GM12864 (cell line): ENCODE measurements at places on chromosomes 7 and 10.
A peak's percentile ranks its signal among the peaks of the same experiment; 100 is the strongest.

DNA sequence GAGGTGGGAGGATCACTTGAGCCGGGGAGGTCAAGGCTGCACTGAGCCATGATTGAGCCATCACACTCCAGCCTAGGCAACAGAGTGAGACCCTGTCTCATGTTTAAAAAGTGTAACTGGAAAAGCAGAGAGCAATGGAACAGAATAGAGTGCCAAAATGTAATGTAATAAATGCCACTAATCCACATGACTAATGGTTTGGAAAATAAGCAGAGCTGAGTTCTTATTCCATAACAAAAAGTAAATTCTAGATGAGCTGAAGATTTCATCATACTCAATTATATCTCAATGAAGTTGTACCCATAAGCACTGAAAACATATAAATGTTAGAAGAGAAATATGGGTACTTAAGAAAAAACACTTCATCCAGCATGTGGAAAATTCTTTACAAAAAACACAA is 132.6 kb downstream of the USP6NL start:
- DNase-seq, result no peak

- DNase-seq, result no peak
Observed at GRCh38 chr7:147535701-147536111, 1054.9 kb upstream of the C7orf33 start.

DNA sequence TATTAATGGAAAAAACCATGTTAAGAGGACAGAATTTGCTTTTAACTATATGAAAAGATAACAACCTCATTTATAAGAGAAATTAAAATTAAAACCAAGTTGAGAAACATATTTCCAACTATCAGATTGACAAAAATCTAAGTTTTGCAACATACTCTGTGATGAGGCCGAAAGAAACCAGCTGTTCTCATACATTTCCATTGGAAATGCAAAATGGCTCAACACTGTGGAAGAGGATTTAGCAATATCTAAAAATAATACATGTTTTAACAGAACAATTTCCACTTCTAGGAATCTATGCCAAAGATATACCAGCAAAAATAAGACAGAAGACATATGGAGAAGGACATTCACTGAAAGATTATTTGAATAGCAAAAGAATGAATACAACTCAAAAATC is 268.8 kb downstream of the DYNC1I1 start:
- no peak for DNase-seq

- DNase-seq, result no peak
Observed at GRCh38 chr7:110590415-110590814, 500.5 kb upstream of the LRRN3 start.

DNA sequence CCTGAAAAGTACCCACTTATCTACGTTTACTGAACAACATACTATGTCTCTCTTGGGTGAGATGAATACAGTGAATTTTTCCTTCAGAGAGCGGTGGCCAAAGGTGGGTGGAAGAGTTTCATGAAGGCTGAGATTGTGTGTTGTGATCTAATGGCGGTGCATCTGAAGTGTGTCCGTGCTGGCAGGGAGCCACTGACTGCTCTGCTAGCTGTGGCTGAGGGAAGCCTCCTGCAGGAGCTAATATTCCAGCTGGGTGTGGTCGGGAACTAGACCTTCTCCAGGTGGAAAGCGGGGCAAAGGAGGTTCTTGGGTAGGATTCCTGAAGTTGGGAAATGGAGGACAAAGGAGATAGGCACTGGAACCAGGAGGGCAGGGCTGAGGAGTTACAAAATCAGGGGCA is 69.2 kb upstream of the GRB10 start:
- no peak for DNase-seq

DNA sequence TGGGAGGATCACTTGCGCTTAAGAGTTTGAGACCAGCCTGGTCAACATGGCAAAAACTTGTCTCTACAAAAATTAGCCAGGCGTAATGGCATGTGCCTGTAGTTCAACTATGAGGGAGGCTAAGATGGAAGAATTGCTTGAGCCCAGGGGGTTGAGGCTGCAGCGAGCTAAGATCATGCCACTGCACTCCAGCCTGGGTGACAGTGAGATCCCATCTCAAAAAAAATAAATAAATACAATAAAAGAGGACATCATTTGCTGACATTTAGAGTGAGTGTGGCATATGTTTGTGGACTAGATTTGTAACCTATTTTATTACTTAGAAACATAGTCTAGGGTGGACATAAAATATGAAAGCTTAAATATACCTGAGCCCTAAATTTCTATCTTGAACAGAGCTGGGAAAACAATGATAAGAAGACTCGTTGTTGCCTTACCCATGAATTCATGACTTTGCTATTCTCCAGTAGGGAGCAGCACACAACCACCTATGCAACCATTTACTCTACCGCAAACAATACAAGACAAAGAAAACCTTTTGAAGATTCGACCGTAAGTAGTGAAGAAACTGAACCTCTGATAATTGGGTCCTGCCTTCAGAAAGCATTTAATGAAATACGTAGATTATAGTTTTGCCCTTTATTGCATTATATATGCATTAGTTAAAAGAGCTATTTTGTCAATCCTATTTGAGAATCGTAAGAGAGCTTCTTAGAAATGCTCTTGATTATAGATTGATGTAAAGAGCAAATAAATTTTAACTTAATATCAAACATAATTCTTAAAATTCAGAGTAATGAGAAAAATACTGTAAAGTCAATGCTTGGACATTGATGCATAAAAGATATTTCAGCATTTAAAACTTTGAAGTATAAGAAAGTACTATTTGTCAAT is 83.5 kb downstream of the GNAT3 start:
- DNase-seq, result no peak

DNA sequence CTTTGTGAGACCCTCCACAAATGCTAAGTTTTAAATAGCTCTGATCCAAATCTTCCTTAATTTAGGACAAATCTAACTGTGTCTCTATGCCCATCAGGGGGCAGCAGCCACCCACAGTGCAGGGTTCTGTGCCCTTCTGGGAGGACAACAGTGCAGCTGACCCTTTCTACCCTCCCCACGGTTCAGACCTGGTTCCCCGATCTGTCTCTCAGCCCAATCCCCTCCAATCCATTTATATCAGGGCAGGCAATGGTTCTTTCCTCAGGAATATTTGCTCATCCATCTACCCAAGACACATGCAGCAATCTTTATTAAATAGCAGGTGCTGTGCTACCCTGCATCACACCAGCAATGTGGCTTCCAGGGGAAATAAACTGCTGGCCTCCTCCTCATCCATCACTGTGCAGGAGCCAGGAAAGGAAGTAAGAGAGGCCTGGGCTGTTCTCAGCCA is 4.0 kb upstream of the RBM28 start:
- no peak for DNase-seq

DNA sequence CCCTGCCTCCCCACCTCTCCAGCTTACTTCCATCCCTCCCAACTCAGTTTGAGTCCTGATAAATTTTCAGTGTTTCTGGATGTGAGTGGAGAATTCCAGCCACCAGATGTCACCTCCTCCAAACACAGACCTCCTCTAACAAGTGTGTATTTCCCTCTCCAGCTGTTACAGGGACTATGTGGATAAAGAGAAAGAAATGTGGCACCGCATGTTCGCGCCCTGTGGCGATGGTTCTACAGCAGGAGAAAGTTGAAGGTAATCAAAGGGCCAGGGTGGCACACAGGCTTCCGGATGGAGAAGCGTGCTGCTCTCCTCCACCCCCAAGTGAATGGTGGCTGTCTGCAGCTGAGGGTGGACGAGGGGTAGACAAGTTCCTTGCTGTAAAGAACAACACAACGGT is 14.7 kb downstream of the FKBP6 start:
- DNase-seq, result no peak

DNA sequence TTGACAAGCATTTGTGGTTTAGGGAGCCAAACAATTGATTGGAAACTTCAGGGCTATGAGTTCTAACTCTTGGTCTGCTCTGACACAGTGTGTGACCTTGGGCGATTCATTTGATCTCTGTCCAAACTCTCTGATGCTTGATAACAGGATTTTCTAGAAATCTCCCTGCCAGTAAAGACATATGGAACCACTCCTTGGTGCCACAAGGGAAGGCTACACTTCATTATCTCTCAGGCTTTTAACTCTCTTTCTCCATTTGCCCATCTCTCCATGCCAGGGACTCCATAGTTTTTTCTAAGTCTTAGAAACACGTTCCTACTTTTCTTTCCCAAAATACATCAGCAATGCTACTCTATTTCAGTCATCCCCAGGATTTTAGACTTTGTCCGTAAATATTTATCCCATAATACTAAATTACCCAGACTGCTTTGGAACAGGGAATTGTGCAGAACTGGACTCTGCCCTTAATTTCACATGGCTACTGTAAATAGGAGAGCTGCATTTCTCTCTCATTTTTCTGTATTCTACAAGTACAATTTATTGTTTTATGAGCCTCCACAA is 488.2 kb downstream of the SUGCT start:
- no peak for DNase-seq

DNA sequence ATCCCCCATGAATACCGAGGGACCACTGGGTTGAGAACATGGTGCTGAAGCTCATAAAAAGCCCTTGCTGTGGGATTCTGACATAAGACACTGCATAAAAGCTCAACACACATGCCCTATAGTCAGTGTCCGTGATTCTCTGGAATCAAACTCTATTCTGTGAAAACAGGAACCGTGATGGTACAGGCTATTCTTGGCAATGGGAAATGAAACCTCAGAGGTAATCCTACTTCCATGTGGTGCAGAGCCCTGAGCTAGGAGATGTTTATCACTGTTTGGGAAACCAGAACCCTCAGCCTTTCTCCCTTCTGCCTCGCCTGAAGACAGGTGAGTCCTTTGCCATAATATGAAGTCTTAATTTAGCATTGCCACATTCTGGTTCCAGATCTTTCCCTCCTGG is 80.8 kb upstream of the PRSS1 start:
- no peak for DNase-seq

- DNase-seq, result no peak
Observed at GRCh38 chr10:126119599-126119998, 223.2 kb downstream of the FANK1 start.

GRCh38 chr7:95843286-95843685 is 70.9 kb downstream of the DYNC1I1 start:
- DNase-seq, result no peak

DNA sequence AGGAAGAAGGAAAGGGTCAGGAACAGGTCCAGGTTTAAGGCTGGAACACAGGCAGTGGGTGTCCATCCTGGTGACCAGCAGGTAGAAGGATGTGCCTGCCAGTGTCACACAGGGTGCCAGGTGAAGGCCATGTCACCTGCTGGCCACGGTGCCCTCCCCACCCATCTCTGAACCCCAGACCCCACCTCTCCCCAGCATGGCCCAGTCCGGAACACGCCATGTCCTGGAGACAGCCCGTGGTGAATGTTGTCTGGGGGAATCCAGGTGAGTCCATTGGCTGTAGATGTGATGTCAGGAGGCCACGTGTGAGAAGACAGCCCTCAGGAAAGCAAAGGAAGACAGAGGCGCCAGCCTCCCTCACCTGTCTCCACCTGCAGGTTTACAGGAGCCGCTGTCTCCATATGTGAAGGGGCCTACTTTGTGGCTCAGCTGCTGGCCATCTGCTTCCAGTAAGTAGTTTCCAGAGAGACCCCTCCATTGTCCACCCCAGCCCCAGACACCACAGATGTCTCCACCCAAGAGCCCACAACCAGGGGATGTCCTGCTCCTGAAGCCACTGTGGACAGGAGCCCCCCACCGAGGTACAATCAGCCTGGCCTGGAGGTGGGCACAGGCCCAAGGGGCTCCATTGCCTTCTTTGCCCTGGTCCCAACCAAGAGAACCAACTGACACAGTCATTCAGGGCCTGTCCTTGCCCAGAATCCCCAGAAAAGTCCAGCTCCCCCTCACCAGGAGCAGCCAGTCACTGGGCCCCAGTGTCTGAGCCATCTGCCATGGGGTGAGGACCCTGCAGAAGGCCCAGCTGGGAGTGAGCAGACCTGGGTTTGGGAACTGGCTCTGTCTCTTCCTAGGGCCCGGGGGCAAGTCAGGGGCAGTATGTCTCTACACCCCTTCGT is 20.7 kb downstream of the TMEM72 start:
- no peak for DNase-seq

- peak; percentile 89 for DNase-seq
Observed at GRCh38 chr7:5231811-5232484, 41.9 kb downstream of the WIPI2 start.

DNA sequence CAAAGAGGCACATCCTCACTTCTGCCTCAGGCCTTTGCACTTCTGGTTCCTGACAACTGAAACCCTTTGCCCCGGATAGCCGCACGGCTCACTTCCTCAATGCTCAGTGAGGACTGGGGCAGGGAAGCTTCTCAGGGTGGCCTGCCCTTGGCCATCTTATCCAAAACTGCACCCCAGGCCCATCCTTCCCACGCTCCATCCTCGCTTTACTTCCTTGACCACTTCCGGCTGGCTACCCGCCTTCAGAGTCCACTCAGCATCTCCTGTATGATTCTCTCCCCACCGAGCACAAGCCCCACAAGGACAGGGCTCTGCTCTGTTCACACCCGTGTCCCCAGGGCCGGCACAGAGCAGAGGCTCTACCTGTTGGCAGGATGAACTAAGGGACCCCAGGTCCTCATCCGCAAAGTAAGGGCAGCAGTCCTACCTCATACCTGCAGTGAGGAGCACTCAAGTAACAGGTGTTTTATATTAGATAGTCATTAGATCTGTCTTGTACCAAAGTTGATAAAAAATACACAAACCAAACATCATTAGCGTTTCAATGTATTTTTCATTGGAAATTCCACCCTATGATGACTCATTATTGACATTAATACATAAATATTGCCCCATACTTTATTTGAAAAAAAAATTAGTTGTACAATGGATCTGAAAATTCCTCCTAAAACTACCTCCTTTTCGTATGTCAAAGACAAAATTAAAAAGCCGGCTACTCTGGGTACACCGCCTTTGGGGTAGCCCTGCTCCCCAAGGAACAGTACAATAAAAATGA is 35.0 kb downstream of the GNA12 start:
- no peak for DNase-seq

DNA sequence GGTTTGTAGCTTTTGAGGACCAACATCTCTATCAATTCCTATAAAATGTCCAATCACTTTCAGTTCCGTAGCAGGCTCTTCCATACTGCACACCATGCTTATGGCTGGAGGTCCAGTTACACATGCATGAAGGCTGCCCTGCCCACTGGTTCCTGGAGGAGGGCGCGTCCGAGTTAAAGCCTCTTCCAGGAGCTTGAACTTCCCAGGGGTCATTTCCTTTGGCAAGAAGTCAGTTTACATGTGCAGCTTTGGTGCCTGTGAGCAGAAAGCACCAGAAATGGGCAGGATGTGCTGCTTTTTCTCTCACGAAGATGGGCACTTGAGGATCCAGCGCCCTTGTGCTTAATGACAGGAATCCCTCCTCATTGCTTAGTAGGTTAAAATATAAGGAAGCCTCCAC is 17.6 kb upstream of the PHYH start:
- no peak for DNase-seq

GRCh38 chr7:101058355-101058754 is 26.9 kb upstream of the TRIM56 start:
- DNase-seq, result no peak

- no peak for DNase-seq
Observed at GRCh38 chr7:88789480-88790064, 6.0 kb downstream of the TEX47 start.

DNA sequence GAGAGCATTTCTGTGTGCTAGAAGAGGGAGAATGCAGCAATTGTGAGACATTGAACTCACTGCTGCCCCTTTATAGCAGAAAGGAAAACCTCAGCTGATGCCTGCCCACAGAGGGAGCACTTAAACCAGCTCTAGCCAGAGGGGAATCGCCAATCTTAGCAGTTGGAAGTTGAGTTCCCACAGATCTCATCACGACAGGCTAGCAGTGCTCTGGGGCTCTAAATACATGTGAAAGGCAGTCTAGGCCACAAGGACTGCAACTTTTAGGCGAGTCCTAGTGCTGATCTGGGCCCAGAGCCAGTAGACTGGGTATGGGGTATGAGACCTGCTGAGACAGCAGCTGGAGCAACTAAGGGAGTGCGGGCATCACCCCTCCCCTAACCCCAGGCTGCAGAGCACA is 25.2 kb upstream of the PRR15 start:
- no peak for DNase-seq
